ENCODE measurements at places on chromosomes 1 and 21. TPM values are rescaled to one million over a fixed set of nuclear protein-coding genes. Genes with fewer than 3 reads are reported as not detected.

- no peak for DNase-seq
Observed at GRCh38 chr1:60265560-60266535, 192.3 kb upstream of the C1orf87 start.

RASAL2 gene
- 0.12 TPM for polyA plus RNA-seq

DNA sequence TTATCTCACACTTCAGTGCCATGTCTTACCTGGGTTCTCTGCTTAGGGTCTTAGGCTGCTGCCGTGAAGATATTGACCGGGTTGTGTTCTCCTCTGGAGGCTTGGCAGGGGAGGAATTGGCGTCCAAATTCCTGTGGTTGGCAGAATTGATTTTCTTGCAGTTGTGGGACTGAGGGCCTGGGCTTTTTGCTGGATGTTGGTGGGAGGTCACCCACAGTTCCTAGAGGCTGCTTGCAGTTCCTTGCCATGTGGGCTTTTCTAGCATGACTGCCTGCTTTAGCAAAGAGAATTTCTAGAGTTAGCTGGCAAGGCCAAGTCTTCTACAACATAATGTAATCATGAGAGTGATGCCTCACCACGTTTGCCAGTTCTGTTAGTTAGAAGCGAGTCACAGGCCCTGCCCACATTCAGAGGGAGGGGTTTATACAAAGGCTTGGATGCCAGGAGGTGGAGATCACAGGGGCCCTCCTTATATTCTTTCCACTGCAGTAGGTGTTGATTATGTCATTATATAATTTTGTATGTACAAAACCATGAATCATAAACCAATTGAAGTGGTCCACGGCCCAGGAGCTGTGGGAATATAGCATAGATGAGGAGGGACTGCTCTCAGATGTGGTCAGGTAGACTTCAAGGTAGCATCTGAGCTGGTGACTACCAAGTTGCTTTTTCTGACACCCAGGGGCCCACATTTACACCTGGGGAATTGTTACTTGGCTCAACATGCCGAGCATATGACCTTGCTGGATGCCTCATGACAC, 6.6 kb downstream of the UBL4B start:
- DNase-seq, result no peak

SPRR2G gene
- not detected for polyA plus RNA-seq

DNA sequence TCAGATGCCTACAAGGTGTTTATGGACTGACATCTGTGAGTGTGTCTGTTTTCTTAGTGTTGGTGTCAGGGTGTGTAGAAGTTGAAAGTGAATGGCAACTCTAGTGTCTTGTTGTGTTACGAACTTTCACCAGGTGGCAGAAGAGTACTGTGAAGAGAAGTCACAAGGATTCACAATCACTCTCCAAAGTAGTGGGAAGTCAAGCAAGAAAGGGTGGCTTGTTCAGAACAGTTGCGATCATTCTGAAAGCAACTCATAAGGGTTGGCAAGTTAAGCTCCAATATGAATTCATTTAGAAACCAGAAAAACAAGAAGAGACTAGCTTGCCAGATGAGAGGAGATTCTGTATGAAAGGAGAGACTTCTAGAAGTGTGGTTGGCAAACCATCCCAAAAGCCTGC, 86.1 kb downstream of the FASLG start:
- DNase-seq, result peak; percentile 79

GJA5 gene
- polyA plus RNA-seq, result not detected

- DNase-seq, result no peak
Observed at GRCh38 chr1:116194568-116194967, 83.4 kb downstream of the MAB21L3 start.

DNA sequence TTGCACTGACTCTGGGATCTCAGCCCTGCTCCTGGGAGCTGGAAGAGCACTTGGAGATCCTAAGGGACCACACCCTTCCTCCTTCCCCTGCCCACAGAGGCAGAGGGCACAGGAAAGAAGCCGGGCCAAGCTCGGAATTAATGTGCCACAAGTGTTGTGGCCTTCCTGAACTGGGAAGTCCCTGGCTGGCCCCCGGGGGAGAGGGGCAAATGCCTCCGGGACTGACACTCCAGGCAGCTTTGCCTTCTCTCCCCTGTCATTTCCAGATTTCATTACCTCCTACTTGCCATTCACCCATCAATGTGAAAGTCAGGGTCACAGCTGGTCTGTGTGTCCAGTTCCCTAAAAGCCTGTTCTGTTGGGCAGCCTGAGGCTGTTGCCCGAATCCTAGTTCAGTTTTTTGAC, 21.7 kb downstream of the SESN2 start:
- DNase-seq, result no peak

DNA sequence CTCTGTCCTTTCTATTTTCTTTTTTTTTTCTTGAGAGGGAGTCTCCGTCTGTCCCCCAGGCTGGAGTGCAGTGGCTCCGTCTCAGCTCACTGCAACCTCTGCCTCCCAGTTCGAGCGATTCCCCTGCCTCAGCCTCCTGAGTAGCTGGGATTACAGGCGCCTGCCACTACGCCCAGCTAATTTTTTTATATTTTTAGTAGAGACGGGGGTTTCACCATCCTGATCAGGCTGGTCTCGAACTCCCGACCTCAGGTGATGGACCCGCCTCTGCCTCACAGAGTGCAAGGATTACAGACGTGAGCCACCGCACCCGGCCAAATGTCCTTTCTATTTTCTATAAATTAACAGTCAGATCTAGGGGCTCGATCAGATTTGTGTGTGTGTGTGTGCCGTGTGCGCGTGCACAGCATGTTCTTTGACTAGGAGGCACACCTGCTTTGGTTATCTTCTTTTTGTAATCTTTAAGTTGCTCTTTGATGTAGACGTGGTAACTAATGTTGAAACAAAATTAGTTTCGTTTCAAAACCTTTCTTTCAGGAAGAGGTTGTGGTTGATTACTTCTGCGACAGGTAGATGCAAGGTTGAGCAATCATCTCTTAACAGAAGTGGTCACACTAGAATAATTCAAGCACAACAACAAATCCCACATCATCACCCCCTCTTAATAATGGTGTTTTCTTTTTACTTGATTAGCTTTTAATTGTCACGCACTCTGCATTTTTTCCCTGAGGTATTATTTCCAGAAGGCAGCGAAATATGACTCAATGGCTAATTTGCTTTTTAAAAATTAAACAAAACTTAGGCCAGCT, 779 bp upstream of the DEGS1 start:
- peak; percentile 91 for DNase-seq

- no peak for DNase-seq
Observed at GRCh38 chr21:17105932-17106331, 406.9 kb upstream of the CXADR start.

GRCh38 chr1:157199421-157199755, 61.2 kb upstream of the ETV3 start:
- no peak for DNase-seq

GRCh38 chr1:15038232-15039016, 115.1 kb upstream of the TMEM51 start:
- no peak for DNase-seq

- DNase-seq, result no peak
Observed at GRCh38 chr1:209769971-209770370, 14.1 kb downstream of the TRAF3IP3 start.

PTPN7 gene
- polyA plus RNA-seq, result 120 TPM

DNA sequence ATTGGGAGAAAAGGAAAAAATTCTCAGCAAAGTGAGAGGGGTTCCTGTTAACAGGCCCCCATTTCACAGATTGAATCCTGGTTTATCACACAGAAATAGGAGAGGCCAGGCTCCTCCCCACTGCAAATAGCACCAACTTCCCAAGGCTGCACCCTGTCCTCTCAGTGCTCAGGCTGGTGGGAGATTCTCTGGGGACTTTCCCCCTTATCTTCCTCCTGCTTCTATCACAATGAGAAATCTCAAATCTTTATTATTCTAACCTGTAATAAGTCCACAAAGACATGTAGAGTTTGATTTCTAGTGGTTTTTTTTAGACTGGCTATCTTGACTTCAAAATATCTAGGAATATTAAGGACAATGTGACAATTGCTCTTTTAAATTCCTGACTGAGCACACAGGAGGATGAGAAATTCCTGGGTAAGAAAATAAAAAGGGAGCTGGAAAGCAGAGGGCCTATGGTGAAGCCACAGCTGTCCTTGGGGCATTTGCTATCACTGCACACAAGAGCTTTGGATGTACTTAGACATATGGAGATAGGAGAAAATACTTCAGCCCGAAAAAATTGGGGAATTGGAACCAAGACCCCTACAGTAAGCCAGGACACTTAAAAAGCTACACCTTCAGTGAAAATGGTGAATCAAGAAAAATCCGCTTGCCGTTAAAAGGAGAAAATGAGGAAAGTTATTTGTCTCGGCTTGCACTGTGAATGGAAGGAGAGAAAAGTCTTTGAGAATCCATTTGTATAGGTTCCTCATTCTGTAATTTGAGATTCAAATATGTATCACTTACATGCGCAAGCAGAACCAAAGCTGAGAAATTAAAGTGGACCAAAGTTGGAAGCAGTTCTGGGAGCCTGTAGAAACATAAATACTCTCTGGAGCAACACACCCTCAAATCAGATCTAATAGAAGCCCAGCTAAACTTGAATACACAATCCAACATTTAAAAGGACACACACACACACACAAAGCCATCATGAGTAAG, 65.9 kb upstream of the C1orf105 start:
- DNase-seq, result no peak

DNA sequence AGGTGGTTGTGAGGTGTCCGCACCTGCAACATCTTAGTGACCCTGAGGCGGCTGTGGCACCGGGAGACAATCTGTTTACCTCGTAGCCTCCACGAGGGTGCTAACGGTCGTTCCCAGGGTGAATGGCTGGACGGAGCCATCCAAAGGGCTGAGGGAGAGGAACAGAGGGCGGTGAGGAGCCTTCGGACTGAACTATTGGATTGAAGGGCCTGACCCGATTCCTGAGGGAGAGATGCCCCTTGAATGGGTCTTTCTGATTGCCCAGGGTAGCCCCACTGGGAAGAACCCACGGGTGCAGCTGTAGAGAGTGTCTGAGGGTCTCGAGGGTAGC, 2.3 kb downstream of the NR5A2 start:
- no peak for DNase-seq

TNFRSF8 gene
- 62.5 TPM for polyA plus RNA-seq

DNA sequence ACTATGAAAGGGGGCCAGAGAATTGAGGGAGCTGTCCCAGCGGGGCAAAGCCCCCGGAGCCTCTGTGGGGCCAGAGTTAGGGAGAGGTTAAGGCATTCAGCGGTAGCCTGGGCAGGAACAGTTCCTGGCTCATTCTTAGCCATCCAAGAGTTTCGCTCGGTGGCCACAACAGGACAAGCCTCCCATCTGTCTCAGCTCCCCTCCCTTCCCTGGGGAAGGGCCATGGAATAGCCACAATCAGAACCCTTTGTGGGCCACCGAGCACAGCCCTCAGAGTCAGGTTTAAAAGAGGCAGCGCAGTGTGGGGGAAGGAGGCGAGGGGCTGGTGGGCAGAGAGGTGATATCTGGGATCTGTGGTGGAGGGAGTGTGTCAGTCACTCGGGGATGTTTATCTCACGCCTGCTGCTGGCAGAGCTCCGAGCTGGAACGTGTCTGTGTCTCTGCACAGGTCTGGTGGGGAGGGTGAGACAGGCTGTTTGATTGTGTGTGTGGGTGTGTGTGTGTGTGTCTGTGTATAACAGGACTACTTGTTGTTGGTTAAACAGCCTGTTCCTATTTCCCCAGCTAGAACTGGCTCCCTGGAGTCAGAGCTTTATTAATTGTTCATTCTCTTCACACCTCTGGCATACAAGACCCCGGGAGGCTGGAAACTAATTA, 49.6 kb upstream of the GOLT1A start:
- no peak for DNase-seq

FMOD gene
- polyA plus RNA-seq, result not detected

DNA sequence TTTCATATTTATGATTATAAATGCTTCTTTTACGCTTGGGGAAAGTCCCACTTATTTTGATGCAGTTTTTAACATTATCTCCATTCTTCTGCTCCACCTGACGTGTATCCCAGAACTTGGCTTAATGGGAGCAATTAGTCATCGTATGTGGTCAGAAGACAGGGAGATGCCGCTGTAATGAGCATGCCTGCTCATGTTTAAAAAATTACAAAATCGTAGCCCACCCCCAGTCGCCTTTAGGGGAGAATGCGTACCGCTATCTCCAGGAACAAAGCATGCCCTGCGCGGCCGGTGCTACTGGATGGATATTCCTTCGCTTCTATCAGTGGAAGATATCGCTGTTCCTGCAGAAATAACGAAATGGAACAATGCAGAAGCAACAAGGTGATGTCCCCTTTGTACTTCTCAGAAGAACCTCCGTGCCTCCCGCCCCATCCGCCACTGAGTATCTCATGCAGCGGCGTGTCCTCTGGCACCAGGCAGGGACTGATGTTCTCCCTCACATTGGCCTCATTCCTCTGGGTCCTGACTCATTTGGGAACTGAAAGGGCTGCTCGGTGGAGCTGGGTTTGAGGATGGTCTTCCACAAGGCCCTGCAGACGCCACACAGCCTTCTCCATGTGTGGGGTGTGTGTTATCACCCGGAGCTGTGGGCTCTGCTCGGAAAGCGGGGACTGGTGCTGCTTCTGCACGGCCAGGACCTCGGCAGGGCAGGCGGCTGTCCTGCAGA, 116.3 kb upstream of the COL6A1 start:
- DNase-seq, result no peak

All from GM12878 (cell line).